ENCODE measurements at places on chromosomes 2 and 18.

- no peak for DNase-seq
Measured at GRCh38 chr2:54906716-54907115, 143.5 kb downstream of the RTN4 start.

- no peak for DNase-seq
Measured at GRCh38 chr2:70706026-70706795, 61.8 kb downstream of the ADD2 start.

GRCh38 chr18:25137197-25137472 is 214.8 kb downstream of the ZNF521 start:
- no peak for DNase-seq

DNA sequence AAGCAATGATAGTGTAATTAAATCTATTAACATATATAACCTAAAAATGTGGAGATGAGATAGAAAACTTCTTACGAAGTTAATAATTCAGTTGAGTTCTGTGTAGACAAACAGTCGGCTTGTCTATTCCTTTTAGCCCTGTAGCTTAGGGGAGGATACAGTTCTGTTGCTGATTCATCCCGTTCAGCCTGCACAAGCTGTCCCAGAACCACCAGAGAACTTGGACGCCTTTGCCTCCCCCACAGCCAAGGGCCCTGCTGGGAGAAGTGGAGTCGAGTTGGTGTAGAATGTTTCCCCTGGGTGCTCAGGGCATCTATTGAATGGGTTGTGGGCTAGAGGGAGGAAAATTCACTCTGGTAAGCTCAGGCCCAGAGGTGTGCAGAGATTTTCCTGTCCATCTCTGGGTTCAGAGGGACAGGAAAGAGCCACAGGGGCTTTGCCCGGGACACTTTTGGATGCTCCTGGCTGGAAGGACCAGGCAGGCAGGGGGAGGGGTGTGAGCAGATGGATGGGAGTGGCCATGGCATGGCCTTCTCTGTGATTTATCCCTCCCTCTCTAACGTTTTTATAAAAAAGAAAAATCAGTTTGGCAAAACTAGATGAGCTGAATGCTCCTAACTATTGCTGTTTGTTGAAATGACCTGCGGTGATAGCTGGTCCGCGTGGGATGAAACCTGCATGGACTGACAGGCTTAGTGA is 42.8 kb upstream of the GALR1 start:
- DNase-seq: no peak

DNA sequence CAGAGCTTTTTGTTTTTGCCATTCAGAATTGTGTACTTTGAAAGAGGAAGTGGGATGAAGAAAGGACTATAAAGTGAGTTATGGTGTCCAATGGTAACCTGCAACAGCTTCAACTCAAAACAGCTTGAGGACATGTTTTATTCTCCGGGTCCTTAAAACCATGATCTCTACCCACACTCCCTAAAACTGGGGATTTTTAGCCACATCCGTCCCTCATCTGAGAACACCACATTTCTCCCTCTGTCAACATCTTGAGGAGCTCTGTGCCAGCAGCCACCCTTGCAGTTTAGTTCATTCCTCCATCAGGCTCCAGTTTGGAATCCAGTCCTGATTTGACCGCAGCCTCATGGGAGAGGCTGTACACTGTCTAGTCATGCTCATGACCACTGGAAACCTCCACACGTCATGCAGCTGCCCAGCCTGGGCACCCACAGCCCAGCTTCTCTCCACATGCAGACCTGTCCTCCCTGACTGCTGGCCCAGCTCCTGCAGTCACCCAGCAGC is 62.6 kb downstream of the C18orf63 start:
- DNase-seq: no peak

DNA sequence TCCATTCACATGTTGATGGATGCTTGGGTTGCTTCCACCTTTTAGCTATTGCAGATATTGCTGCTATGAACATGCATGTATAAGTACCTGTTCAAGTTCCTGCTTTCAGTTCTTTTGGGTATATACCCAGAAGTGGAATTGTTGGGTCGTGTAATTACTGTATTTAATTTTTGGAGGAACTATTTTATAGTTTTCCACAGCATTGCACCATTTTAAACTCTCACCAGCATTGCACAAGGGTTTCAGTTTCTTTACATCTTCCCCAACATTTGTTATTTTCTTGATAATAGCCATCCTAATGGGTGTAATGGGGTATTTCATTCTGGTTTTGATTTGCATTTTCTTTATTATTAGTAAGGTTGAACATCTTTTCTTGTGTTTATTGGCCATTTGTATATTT is 16.0 kb downstream of the ACTR3 start:
- no peak for DNase-seq

GRCh38 chr18:48727681-48728080 is 188.8 kb downstream of the CTIF start:
- DNase-seq: no peak

GRCh38 chr18:76514573-76514972 is 19.5 kb upstream of the ZNF516 start:
- no peak for DNase-seq

GRCh38 chr18:21486905-21487437 is 113.5 kb downstream of the ESCO1 start:
- DNase-seq: no peak

GRCh38 chr18:75799449-75800330 is 372.2 kb upstream of the SMIM21 start:
- DNase-seq: no peak

- peak; percentile 68 for DNase-seq
Measured at GRCh38 chr2:16037808-16038457, 97.6 kb downstream of the MYCN start.

DNA sequence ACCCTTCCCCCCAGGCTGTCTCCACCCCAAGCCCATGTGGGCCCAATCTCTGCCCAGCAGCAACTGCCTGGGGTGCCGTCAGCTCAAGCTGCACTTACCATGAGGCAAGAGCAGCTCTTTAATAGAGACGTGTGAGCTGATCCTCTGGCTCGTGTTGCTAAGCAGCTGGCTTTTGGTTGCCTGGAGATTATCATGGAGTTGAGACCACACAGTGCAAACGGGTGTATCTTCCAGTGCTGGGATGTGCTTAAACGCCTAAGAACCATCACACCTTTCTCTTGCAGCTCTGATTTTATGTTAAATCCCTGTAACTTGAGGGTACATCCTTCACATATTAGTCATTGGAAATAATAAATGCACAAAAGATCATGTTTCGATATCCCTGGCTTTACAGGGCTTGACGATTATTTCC is 271.1 kb downstream of the PRKCE start:
- DNase-seq: peak; percentile 58

GRCh38 chr18:73741946-73742345 is 405.7 kb downstream of the FBXO15 start:
- DNase-seq: no peak

GRCh38 chr2:215269397-215270117 is 42.3 kb upstream of the ATIC start:
- DNase-seq: peak; percentile 80

GRCh38 chr2:8674420-8675009 is 7.3 kb upstream of the ID2 start:
- DNase-seq: no peak

- peak; percentile 47 for DNase-seq
Measured at GRCh38 chr2:67259556-67260342, 137.4 kb upstream of the ETAA1 start.

DNA sequence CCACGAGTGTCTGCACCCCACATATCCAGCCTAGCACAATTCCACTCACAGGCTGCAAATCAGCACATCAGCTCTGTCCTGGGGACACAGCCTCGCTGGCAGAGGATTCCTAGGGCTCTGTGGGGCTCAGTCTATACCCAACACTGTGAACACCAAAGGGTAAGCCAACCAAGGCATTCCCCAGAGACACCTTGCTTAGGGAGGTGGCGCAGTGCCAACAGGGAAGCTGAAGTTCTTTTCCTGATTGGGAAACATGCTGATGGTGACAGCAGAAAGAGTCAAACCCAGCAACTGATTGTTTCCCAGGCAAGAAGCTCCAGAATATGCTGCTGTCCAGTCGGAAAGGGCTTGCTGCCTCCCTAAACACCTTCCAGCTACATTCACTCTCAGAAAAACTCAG is 55.8 kb downstream of the TTC32 start:
- no peak for DNase-seq

- no peak for DNase-seq
Measured at GRCh38 chr2:88116669-88117432, 11.0 kb downstream of the FABP1 start.

- no peak for DNase-seq
Measured at GRCh38 chr2:16334366-16334765, 331.3 kb downstream of the CYRIA start.

DNA sequence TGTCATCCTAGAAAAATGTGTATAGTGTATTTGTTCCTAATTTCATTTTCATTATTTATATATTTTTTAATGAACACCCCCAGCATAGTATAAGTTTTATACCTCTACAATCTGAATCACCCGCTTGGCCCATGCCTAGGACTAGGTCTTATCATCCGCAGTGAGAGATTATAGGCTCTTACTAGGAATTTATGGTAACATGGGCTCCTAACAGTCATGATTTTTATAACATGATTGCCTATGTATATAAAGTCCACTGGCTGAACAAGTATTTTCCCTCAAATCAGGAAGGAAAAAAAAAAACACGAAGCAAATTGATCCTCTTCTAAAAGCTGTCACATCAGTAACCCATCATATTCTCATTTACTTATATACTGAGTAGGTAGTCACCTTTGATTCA is 666.1 kb upstream of the NRXN1 start:
- no peak for DNase-seq

DNA sequence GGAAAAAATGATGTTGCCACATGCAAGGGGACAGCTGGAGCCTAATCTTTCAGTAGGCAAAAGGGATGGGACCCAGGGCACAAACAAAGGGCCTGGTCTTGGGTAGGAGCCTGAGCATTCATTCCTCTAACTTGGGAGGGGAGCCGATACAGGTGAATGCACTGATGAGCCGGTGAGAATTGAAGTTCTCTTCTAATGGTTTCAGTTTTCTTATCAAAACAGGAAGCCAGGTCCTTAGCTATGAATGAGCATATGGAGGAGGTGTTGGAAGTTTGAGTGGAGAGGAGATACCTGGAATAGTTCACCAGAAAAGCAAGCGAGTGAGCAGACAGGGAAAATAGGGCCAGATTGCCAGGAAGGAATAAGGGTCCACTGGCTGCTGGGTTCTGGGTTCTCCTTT is 10.1 kb downstream of the DPP4 start:
- DNase-seq: no peak

DNA sequence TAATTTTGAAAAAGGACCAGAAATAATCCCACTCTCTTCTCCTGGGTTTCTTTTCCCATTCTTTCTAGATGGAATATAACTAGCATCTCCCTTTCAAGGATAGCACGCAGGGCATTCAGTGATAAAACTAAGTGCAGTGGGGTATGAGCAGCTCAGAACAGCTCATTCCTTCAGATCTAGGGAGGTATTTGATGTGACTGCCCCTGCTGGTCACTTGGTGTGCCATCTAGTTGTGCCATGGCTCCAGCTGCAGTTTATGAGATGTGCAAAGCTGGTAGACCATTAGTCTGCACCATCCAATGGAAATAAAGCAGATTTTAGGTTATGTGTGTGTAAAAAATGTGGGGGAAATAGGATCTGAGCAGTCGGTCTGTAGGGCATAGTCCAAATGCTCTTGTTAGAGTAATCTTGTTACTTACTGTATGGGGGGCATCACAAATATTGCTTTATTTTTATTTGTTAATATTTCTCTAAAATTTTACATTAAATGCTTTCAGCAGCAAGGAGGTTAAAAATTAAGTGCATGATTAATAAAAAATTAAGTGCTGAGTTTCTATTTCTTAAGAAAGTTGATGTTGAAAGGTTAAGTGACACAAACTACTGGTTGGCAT is 38.9 kb downstream of the CTAGE1 start:
- peak; percentile 3 for DNase-seq

DNA sequence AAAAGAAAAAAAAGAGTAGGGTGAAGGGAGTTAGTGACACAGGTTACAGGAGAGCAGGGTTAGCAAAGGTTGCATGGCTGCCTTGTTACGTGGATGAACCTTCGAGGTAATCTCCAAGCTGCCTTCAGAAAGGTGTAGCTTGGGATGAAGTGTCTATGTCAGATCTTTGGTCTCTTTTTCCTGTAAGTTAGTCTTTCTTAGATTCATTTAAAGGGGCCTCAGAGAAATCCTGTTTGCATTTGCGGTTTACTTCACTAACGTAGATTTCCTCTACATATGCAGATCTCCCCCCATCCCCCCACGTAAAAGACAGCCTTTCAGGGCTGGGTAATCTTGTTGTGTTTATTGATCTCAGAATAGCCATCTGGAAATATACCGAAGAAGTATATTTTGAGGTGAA is 83.7 kb downstream of the MTA3 start:
- DNase-seq: no peak

DNA sequence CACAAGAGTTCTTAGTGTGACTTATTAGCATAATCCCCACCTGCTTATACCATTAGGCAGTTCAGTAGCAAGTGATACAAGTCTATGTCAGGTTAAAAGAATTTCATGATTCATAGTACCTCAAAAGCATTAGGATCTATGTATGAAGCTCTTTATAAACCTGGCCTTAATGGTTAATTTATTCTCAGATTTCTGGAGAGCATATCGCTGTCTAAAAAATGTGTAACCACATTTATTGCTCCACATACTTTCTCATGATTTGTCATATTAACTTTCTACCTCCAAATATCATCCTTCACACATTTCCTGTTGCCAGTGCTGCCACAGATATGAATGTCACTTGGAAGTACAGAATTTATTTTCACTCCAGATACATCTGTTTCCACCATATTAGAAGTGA is 332.8 kb upstream of the MAP2 start:
- DNase-seq: no peak

DNA sequence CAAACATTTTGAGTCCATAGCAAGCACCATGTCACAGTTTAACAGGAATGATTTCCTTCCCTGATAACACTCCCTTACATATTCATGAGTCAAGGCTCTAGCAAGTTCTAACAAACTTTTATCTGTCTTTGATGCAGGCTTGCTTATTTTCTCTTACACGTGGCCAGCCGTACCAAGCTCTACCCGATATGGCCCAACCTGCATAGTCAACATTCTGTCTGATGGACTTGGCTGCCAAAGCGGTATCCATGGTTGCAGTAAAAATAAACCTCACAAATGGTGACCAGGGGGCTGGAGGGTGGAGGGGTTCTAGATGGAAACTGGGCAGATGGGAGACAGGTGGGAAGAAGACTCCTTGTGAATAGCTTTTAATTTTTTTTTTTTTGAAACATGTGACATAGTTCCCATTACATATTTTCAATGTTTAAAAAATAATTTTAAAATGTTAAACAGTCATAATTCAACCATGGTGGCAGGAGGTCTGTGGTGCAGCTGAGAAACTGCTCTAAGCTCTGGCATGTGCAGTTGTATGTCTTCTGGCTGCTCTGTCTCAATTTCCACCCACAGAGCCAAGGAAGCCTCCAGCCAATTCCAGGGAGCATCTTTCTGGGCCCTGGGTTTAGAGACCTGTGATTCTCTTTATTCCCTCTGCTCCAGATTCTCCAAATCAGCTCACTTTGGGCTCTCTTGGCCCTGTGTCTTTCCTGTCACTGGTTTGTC is 20.7 kb upstream of the CXCR1 start:
- DNase-seq: no peak

- no peak for DNase-seq
Measured at GRCh38 chr2:56871644-56872043, 687.9 kb downstream of the CCDC85A start.

DNA sequence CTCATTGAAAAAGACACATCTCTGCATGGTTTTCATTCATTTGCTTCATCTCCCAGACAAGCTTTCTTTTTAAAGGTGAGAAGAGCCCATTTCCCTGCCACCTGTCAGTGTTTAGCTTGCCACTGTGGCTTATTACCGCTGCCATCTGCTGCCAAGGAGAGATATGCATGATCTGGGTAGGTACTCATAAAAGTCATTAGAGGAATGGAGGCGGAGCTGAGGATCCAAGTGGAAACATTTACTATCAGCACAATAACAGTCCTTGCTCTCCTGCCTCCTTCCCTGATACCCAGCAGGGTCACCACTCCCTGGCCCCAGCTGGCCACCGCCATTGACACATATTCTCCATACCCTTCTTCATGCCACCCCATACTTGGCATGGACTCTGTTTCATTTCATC is 390.4 kb downstream of the TSN start:
- DNase-seq: no peak
